ENCODE measurements at places on chromosomes 13 and 19. TPM values are rescaled to one million over a fixed set of nuclear protein-coding genes. Genes with fewer than 3 reads are reported as not detected.

The RAB11B gene
- 48.4 TPM for total RNA-seq

The PRKCG gene
- not detected for total RNA-seq

The MYH14 gene
- total RNA-seq = not detected

The MISP gene
- 0.22 TPM for total RNA-seq

The PSG1 gene
- total RNA-seq = 0.44 TPM

The LAIR1 gene
- total RNA-seq = not detected

The PRODH2 gene
- not detected for total RNA-seq

The COL4A2 gene
- total RNA-seq = 781 TPM

The ZNF728 gene
- total RNA-seq = not detected
